ENCODE measurements at places on chromosomes 1 and 21. TPM values are rescaled to one million over a fixed set of nuclear protein-coding genes. Genes with fewer than 3 reads are reported as not detected.

- DNase-seq, result no peak
- H3K4me3 ChIP-seq, result no peak overlapping the region
- H3K27me3 ChIP-seq, result no peaks in the 10 kb centered on the region
- no peaks in the 10 kb centered on the region for H3K36me3 ChIP-seq
Measured at GRCh38 chr1:14294860-14295536, 303.5 kb upstream of the KAZN start.

GRCh38 chr1:32606565-32607371 is 43.6 kb downstream of the ZBTB8OS start:
- DNase-seq, result no peak
- no peaks in the 10 kb centered on the region for H3K36me3 ChIP-seq
- H3K27ac ChIP-seq, result no peak overlapping the region
- peaks cover under 1% of the 10 kb centered on the region for H3K27me3 ChIP-seq
- no peak overlapping the region for H3K4me3 ChIP-seq

GRCh38 chr1:150663321-150663720 is 33.6 kb downstream of the GOLPH3L start:
- no peak overlapping the region for H3K27ac ChIP-seq
- no peaks in the 10 kb centered on the region for H3K27me3 ChIP-seq
- no peak for DNase-seq
- H3K36me3 ChIP-seq, result peaks cover 6% of the 10 kb centered on the region
- H3K4me3 ChIP-seq, result no peak overlapping the region
- H3K4me1 ChIP-seq, result no peaks in the 10 kb centered on the region

- DNase-seq, result no peak
- no peaks in the 10 kb centered on the region for H3K27me3 ChIP-seq
- H3K36me3 ChIP-seq, result peaks cover 7% of the 10 kb centered on the region
- H3K4me1 ChIP-seq, result no peaks in the 10 kb centered on the region
- no peak overlapping the region for H3K27ac ChIP-seq
Measured at GRCh38 chr1:52348704-52349300, 17.2 kb downstream of the CC2D1B start.

SHISAL2A gene
- 91.0 TPM for total RNA-seq

GJB5 gene
- total RNA-seq, result not detected

VCAM1 gene
- not detected for total RNA-seq

PGLYRP4 gene
- not detected for total RNA-seq

KCNK2 gene
- not detected for total RNA-seq
